ENCODE measurements at places on chromosomes 13 and 19.

- DNase-seq, result no peak
These were observed 1.5 kb upstream of the TBXA2R start for GRCh38 chr19:3608079-3608641.

DNA sequence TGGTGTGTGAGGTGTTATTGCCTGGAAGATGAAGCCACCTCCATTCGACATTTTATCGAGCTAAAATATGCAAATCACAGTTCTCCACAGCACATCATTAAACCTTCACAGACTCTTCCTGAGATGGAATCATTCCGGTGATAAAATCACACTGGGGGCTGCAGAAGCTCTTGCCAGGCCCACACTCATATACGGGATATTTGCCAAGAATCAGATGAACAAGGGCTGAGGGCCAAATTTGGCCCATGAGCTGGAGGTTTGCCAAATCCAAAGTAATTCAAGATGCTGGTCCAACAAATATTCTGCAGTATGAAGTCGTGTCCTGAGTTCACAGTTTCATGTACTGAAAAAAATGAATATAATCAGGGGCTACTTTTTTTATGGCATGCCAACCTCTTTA lies 16.7 kb upstream of the RXFP2 start:
- no peak for DNase-seq

GRCh38 chr13:97058926-97059325 lies 64.7 kb upstream of the OXGR1 start:
- DNase-seq, result no peak

GRCh38 chr19:52896431-52897137 lies 851 bp downstream of the ZNF320 start:
- no peak for DNase-seq

DNA sequence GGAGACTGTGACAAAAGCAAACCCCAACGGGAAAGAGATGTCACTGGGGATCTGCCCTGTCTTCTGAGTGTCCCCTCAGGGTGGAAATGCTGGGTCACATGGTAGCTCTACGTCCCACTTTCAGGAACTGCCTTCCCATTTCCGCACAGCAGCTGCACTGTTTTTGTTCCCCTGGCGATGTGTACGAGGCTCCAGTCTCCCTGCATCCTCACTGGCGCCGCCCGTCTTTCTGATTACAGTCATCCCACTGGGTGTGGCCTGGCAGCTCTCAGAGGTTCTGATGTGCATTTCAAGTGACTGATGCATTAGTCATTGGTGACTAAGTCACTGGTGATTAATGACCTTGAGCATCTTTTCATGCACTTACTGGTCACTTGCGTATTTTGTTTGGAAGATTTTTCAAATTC lies 21.2 kb downstream of the PCID2 start:
- no peak for DNase-seq

GRCh38 chr13:76609643-76610042 lies 276.6 kb downstream of the KCTD12 start:
- DNase-seq, result no peak

DNA sequence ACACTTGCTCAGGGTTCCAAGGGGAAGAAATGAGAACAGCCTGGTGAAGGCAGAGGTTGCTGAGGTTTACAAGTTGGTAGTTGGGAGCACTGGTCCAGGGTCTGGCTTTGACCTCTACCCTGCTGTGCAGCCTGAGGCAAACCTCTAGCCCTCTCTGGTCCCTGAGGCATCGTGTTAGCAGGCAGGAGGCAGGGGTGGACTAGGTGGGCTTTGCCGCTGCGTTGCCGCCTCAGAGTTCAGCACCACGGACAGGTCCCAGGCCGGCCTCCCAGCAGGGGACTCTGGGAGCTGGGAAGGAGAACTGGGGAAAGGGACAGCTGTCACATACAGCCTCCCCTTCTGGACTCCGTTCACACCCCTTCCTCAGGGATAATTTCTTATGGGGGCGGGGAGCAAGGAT lies 3.1 kb downstream of the NCAN start:
- DNase-seq, result no peak

DNA sequence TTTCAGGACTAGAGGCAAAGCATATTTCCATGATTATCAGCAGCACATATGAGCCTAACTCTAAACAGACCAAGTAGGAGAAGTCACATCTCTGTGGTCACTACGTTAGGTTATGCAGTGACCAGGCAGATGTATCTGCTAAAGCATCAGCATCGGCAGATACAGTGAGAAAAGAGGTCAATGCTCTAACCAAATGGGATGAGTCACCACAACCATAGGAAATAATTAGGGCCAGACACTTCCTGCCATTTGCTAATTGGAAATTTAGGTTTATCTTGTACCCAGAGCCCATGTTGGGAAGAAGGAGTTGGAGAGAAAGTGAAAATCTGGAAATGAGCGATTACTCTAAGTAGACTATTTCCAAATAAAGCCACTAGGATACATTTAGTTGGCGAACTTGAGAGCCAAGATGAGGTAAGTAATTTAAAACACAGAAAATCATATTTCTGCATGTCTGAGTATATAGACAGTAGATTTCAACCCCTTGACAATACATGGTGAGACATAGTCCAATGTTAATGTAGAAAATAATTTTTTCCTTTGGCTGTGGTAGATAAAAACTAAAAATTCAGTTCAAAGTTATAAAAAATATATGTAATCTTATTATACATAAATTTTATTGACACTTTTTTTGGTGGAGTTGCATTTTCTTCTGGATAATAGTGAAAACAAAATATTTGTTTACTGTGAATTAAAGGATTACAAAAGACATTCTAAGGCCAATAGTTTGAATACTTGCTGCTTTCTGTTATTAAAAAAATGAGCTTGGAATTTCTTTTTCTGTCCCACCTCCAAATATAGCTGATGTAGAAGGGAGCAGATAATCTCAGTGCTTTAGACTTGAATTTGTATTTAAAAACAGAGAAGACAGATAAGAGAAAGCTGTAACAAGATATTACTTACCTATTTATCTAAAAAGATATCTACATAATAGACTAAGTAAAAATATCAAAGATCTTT lies 104.4 kb upstream of the CSNK1A1L start:
- DNase-seq, result no peak

DNA sequence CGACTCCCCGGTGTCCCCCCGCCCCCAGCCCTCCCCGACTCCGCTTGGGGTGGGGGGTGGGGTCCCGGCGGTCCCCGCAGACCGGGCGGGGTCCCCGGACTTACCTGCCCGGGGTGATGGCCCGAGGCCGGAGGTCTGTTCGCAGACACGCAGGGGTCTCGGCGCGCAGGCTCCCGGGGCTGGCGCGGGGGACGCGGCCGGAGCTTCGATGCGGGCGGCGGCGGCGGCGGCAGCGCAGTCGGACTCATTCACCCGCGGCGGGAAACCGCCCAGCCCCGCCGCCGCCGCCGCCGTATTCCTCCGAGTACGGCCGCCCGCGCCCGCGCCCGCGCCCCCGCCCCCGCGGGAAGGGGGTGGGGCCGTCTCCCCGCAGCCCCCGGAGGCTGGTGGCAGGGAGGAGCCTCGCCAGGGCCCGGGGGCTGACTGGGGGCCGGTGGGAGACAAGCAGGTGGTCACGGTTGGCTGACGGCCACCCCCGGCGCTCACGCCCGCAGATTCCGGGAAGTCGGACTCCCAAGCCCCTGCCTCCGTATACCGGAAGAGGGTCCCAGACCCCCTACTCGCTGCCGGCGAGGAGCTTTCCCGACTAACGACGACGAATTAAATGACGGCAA lies at the start of gene C2CD4C:
C2CD4C (minus strand) TSS at position 246 of the 614 bp plus-strand sequence. CDS start 786 bp downstream, outside the sequence.
- DNase-seq, result no peak

- no peak for DNase-seq
These were observed 21.7 kb downstream of the GNG7 start for GRCh38 chr19:2680808-2681207.

- DNase-seq, result no peak
These were observed 5.5 kb downstream of the MKNK2 start for GRCh38 chr19:2045501-2046045.

DNA sequence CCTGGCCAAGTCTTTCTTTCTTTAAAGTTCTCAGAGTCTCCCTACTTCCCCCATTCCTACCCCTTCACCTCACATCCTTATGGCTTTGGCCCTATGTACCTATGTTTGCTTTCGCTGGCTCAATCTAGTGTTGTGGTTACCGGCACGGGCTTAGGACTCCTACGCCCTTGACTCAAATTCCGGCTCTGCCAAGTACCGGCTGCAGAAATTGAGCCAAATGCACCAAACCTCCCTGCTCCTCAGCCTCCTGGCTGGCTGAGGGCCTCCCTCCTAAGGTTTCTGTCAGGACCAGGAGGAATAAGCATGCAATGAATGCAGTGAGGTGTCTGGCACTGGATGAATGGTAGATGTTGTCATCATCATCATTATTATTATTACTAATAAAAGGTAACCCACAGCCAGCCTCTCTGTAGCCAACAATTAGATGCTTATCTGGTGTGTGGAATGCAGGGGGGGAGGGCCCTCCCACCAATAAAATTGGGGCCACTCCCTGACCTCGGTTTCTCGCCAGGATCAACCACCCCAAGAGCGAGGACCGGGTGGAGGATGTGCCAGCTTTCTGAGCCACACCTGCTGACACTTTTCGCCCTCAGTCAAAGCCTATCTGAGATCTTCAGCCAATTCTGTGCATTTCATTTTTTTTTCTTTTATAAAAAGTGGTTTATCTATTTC lies 20.7 kb downstream of the KLK5 start:
- no peak for DNase-seq

DNA sequence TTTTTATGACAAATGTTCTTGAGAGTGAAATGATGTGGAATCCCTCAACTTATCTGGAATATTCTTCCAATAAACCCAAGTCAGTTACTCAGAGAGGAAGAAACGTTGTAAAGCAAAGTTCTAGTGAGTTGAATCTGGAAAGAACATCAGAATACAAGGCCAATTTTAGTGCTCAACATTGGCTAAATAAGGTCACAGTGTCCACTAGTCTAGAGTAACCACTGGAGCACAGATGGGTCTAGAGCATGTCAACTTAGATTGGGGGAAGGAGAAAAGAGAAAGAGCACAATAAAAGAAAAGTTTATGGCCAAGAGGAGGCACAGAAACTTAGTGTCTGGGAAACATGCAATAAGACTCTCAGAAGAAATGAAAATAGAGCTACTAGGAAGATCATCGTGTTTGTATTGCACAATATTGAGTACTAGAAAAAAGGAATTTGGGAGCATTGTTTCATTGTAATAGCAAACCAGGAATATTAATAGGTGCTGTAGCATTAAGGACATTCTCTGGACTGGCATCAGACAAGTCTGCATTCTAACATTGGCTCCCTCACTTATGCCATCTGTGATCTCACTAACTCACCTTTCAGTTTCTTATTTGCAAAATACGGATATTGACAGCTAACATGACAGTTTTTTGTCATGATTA lies 1318.5 kb downstream of the PCDH9 start:
- DNase-seq, result no peak

- DNase-seq, result no peak
These were observed 89.0 kb downstream of the CDK8 start for GRCh38 chr13:26342898-26343297.

GRCh38 chr13:102440259-102440936 lies 38.5 kb upstream of the FGF14 start:
- no peak for DNase-seq

DNA sequence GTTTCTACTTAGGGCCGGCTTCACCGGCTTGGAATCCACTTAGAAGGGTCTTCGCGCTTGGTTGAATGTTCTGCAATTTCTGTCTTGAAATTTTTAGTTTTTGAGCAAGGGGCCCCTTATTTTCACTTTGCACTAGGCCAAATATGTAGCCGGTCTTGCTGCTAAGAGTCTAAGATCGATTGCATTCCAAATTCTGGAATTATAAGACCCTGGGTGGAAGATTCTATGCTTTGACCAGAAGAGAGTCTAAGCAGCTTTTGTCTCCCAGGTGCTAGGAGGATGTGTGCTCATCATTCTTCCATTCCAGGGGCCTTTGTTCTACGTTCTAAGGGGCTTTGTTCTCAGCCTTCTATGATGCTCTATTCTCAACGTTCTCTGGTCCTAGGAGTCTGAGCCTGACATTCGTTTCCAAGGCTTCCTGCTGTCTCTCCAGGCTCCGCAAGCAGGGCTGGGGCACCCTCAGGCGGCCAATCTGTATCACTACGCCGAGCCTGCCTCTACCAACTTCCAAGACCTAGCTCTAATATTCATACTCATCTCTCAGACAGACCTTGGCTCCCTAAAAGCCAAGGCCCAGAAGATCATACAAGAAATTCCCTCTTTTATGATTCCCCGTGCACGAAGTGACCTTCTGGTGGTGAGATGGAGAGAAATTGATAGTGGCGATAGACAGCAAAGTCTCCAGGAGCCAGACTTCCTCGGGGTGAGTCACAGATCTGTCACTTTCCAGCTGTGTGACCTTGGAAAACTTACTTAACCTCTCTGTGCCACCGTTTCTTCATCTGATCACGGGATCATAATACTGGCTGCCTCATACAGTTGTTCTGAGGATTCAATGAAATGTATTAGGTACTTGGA lies 982 bp upstream of the DACT3 start:
- DNase-seq, result no peak

- DNase-seq, result no peak
These were observed 10.9 kb downstream of the PEG3 start for GRCh38 chr19:56829596-56829995.

GRCh38 chr19:7419153-7419552 lies 69.7 kb downstream of the PEX11G start:
- DNase-seq, result no peak

- DNase-seq, result no peak
These were observed at the start of gene KLK6 for GRCh38 chr19:50969413-50969760. Gene KLK6 (minus strand): TSS chr19:50969591. CDS start chr19:50968104, 1,487 bp downstream.

- no peak for DNase-seq
These were observed 12.7 kb upstream of the PSMD8 start for GRCh38 chr19:38361633-38362075.

DNA sequence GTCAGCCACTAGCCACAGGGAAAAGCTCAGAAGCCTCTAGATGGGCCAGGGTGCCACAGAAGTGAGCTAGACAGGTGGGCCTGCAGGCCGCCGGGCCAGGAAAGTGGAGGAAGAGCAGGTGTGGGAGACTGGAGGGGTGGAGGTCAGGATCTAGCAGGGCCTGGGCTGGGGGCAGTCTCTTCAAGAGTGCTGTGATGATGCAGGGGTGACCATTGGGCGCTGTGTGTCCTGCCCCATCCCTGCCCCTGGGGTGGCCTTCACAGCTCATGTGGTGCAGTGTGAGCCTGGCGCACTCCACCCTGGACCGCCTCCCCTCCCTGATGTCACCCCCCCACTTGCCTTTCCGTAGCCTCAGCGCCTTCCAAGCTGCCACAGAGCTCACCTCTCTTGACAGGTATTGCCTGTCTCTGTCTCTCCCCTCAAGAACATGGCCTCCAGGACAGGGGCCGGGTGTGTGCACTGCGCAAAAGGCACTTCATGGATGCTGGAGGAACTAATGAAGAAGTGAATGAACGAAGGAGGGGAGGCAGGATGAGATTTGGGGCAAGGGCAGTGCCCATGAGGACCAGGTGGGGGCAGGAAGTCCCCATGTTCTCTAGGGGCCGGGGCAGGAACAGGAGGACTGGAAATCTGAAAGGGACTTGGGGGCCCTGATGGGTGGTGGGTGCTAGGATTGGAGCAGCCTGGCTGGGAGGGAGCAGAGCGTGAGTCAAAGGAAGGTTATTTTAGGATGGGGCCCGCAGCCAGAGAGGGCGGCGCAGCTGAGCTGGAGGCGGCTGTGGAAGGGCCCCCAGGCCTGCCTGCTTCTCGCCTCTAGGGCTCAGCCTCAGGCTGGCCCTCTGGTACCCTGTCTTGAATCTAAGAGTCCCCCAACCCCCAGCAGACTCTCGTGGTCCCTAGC lies 6.6 kb downstream of the SSBP4 start:
- no peak for DNase-seq

- no peak for DNase-seq
These were observed 739.9 kb downstream of the DIAPH3 start for GRCh38 chr13:59423708-59424340.

All from right renal pelvis (tissue), 4 donors.